Left colon (tissue), 2 donors: ENCODE measurements at places on chromosomes 2 and 18.

GRCh38 chr18:64401268-64402060 is 252.6 kb upstream of the LINC00305 start:
- no peak for DNase-seq

DNA sequence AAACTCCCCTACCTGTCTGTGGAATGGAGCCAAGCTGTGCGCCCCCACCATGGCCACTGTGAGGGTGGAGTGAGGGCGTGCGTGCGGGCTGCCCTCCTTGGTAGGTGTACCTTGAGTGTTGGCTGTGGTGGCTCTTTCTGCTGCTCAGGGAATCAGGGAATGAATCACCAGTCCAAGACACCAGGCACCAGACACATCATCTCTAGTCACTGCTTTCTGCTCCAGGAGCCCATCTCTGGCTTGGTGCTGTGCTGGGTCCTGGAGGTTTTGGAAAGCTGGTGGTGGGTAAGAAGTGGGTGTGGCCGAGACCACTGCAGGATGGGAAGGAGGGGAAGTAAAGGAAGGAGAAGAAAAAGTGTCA is 209.9 kb downstream of the SEPTIN10 start:
- no peak for DNase-seq

- no peak for DNase-seq
Observed at GRCh38 chr2:207925601-207926000, 99.7 kb downstream of the PLEKHM3 start.

GRCh38 chr2:240233885-240234502 is 93.5 kb upstream of the OTOS start:
- DNase-seq = peak; percentile 22

GRCh38 chr2:20476950-20477349 is 30.1 kb downstream of the RHOB start:
- no peak for DNase-seq

GRCh38 chr2:70960833-70961647 is 17.4 kb upstream of the ANKRD53 start:
- DNase-seq = peak; percentile 20

GRCh38 chr2:218648787-218649100 is 10.7 kb downstream of the ZNF142 start:
- no peak for DNase-seq

DNA sequence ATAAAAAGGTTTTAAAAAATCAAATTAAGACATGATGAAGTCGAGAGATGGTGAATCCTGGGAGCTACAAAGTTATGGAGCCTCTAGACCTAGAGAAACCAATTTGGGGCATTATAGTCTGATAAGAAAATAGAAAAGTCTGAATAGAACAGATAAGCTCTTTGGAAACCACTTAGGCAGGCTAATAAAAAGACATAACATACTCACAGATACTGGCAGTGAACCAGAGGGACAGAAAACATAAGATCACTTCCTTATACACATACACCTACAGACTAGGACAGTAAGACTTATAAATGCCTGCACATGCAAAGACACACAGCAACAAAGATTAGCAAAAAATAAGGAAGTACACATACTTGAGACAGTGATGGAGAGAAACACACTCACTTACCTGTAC is 20.0 kb downstream of the SMC6 start:
- DNase-seq = no peak

- no peak for DNase-seq
Observed at GRCh38 chr2:24820598-24821432, 27.6 kb downstream of the CENPO start.

GRCh38 chr2:215160081-215160480 is 21.7 kb upstream of the ABCA12 start:
- no peak for DNase-seq

GRCh38 chr2:3789256-3789655 is 85.9 kb downstream of the DCDC2C start:
- DNase-seq = no peak

DNA sequence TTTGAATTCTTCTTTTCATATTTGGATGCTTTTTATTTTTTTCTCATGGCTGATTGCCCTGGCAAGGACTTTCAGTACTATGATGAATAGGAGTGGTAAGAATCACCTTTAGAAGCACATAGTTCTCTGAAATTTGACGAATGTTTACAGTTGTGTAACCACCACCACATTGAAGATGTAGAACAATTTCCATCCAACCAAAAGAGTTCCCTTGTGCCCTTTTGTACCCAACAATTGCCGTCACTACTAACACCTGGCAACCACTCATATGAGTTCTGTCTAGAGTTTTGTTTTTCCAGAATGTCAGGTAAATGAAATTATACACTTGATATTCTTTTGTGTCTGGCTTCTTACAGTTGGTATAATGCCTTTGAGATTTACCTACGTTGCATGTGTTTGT is 28.7 kb upstream of the SLC16A14 start:
- DNase-seq = no peak

DNA sequence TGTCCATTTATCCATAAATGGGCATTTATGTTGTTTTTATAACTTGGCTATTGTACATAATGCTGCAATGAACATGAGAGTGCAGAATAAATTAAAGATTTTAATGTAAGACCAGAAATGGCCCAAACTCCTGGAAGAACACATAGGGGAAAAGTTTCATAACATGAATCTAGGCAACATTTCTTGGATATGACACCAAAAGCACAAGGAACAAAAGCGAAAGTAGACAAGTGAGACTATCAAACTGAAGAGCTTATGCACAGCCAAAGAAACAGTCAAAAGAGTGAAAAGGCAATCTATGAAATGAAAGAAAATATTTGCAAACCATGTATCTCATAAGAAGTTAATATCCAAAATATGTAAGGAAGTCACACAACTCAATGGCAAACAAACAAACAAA is 5.8 kb downstream of the IL36A start:
- DNase-seq = no peak

DNA sequence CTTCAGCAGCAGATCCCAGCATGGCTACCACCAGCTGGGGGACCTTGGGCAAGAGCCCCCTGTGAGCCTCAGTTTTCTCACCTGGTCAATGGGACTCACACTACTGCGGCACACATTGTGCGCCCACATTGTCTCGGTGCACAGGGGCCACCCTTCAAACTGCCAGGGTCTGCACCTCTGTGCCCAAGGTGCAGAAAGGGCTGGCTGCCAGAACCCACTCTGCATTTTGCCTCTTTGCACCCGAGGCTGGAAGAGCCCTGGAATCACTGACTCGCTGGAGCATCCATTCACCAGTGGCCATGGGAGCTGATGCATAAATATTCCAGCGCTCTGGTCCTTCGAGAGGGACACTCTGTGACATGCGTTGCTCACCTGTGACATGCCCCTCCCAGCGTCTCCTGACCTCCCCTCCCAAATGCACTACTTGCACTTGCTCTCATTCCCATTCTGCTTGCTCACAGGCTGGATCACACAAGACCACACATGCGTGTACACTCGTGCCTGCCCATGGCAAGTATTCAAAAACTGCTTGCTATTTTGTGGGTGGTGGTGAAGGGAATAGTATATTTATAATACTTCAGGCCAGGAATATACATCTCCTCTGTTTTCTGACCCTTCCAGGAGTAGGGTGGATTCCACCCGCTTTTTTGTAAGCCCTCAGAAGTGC is 18.8 kb upstream of the C1QL2 start:
- DNase-seq = no peak

DNA sequence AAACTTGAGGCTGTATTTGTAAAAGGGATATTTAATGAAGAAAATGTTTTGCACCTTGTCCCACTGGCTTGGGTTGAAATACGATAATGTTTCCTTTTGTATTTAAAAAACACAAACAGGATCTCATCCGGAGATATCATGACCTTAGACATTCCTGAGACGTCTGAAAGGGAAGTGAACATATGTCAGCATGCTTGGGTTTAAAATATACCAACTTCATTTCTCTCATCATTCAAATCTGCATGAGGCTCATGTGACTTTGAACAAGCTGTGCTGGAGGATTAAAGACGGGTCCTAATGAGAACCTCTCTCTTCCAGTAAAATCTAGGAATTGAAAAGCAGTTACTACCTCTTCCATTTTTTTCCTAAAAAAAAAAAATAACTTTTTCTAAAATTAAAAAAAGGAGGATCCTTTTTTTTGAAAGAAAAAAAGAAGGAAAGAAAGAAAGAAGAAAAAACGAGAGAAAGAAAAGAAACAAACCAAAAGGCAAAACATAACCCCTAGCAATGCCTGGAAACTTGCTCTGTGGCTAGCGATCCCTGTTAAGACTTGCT is 106.8 kb upstream of the ZFP36L2 start:
- DNase-seq = no peak

GRCh38 chr18:31884020-31884419 is 58.9 kb downstream of the TRAPPC8 start:
- DNase-seq = no peak
